ENCODE measurements at places on chromosomes 13 and 19.

DNA sequence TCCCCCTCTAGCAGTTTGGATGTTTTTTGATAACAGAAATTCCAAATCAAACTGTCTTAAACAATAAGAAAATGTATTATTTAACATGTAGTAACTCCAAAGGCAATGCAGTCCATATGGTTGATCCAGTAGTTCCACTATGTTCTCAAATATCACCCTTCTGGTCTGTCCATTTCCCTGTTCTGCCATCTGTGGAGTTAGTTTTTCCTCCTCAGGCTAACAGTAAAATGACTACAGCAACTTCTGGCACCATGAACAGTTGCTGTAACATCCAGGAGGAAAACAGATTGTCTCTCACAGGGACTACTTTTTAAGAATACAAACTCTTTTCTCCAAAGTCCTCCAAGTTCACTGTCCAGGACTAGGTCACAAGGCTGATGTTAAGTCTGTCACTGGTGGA, 455.4 kb downstream of the FGF14 start:
- no peak for DNase-seq

DNA sequence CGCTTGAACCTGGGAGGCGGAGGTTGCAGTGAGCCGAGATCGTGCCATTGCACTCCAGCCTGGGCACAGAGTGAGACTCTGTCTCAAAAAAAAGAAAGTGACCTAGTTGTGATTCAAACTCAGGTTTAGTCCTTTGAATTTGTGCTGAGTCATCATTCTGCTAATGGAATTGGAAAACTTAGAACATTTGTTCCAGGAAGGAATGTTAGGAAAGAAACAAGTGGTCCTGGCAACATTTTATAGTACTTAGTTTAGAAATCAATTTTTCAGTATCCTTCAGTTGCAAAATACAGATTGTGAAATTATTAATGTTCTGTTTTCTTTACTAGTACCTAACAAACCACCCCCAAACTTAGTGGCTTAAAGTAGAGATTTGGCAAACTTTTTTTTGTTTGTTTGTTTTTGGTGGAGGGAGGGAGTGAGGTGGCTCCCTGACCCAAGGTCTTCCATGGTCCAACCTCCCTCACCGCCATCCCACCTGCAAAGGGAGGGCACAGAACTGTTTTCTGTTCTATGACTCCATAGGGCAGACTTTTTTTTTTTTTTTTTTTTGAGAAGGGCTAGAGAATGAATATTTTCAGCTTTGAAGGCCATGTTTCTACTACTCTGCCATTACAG, 9.2 kb upstream of the SULT2A1 start:
- DNase-seq = no peak

DNA sequence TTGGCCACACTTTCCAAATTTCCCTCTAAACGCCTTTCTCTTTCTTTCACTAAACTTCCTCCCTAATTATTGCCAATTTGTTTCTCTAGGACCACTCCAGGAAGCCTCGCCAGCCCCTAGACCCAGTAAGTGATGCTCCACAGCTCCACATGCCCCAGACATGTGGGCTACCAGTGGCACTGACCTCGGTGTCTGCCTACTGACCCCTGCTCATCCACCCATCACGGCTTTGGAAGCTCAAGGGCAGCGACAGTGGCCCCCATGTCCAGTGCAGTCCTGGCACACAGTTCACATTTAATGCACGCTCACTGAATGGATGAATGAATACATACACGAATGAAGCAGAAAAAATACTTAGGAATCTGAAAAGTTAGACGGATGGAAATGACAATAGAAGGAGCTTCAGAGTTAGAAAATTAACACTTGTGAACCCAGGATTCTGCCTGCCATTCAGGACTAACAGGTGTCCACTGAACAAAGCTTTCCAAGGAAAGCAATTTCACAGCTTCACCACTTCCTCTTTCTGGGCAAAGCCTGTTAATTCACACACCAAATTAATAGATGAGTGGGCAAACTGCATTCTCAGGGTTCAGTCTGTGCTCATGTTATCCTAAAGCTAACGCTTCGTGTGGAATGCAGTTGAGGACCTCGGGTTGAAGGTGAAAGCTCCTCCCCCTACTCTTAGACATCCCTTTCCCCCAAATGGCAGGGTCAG, 50.9 kb downstream of the CCDC70 start:
- DNase-seq = no peak

- no peak for DNase-seq
These were observed 87.2 kb upstream of the TNFSF11 start for GRCh38 chr13:42486711-42487198.

- no peak for DNase-seq
These were observed 249.6 kb downstream of the TDRD3 start for GRCh38 chr13:60646620-60647019.

DNA sequence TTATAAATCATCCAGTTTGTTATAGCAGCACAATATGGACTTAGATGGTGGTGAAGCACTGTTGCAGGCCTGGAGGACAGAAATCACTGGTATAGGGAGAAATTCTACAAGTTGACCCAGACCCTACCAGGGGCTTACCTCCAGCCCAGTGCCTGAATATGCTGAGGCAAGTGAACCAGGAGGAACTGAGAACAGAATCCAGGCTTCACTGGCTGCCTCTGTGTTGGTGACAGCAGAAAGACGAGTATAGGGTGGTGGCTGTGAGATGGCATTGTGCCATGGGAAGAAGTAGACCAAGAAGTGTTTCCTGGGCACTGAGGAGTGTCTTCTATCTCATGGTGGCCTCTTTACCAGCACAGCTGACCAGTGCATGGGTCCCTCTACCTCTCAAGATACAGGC, 15.9 kb upstream of the EID2 start:
- no peak for DNase-seq

GRCh38 chr19:52724701-52725514, 9.9 kb downstream of the ZNF611 start:
- DNase-seq = no peak

DNA sequence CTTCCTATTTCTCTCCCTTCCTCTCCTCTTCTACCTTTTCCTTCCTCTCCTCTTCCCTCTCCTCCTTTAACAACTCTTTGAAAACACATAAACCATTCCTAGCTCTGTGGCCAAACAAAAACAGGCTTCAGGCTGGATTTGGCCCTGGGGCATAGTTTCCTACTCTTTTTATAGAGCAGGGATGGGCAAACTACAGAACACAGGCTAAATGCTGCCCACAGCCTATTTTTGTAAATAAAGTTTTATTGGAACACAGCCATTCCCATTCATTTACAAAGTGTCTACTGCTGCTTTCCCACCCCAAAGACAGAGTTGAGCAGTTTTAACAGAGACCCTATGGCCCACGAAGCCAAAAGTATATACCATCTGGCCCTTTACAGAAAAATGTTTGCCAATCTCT, 35.4 kb downstream of the LHFPL6 start:
- no peak for DNase-seq

GRCh38 chr19:46704379-46705076, 12.4 kb downstream of the PRKD2 start:
- DNase-seq = peak; percentile 41

DNA sequence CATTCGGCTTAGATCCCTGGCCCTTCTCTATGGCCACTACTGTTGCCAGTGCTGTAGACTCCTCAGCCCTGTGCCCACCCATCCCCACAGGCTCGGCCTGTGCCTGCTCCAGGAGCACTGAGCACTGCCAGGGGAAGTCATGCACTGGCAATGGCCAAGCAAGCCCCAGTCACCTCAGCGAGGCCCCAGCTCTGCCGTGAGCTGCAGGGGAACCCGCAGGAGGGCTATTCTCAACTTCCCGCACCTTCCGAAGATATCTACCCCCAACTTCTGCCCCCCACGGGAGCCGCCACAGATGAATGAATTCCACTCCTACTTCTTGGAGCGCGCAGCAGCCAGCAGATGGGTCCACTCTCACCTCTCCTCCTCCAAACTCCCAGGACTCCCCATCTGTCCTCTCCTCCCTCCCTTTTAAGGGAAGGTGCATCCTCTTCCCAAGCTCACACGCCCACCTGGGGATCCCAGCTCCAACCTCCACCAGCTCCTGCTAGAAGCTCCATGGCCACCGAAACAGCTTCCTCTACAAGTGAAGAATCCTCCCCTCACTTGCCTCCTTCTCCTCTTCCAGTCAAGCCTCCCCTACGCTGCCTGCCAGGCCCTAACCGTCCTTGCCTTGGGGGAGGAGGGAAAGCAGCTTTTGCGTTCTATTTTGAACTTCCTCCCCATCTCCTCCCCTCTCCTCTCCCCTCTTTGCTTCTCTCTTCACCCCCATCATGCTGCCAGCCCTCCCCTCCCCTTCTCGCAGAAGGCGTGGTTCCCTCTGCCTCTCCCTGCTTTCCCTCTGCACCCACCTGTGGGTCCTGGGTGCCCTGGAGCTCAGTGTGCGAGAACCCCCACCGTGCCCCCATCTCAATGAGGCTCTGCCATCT, 52.2 kb downstream of the PEPD start:
- no peak for DNase-seq

- peak; percentile 91 for DNase-seq
These were observed at the start of gene ZSCAN18 for GRCh38 chr19:58097781-58098681. TSS of gene ZSCAN18 (minus strand) at chr19:58098231. CDS start at chr19:58090267, 7,964 bp downstream.

- DNase-seq = no peak
These were observed 904 bp upstream of the SIGLEC9 start for GRCh38 chr19:51123802-51124201.

DNA sequence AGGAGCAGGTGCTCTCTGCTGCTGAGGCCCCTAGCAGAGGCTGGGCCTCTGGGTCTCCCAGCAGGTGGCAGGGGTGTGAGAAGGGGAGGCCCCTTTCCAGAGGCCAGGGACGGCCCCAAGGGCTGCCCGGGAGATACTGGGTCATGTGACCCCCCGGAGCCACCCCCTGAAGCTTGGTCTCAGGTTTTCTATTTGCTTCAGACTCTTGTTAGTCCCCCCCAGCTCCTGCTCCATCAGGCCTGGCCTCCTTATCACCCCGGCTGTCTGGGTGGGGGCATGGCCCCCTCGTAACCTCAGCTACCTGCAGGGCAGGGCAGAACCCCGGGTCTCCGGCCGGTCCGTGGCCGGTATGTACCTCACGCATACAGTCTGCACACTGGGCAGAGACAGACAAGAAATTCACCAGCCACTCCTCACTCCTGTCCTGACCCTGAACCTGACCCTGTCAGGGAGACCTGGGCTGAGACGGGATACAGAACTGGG, 13.2 kb upstream of the TCF3 start:
- no peak for DNase-seq

DNA sequence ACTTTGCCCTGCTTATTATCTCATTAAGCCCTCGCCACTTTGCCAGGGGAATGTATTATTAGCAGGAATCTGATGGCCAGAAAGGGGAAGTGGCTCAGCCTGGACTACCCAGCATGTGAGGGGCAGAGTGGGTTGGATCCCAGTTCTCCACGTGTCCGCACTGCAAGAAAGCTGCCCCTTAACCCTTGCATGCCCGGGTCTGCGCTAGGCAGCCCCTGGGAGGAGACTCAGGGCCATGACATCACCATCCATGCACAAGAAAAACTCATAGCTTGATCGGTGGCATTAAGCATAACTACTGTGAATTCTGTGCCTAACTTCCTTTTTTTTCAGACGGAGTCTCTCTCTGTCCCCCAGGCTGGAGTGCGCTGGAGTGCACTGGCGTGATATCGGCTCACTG, 8.9 kb downstream of the CACNG8 start:
- DNase-seq = no peak

DNA sequence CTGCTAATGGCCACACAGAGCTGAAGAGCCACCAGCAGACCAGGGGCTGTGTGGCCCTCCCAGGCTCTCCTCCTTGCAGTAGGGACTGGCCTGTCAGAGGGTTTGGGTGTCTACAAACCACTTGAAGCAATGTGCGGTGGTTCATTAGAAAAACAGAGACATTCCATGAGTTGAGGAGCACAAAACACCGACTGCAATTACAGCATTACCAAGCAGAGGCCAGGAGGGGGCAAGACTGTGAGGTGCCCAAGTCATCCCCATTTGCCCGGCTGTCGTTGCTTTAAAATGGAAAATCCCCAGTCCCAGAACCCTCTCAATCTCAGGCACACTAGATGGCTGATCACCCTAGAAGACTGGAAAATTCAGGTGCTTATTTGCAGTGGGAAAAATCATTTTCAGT, 15.0 kb downstream of the TMTC4 start:
- DNase-seq = no peak

- DNase-seq = no peak
These were observed 212.8 kb downstream of the RFC3 start for GRCh38 chr13:34030782-34031181.

GRCh38 chr13:35499196-35499662, 22.7 kb upstream of the MAB21L1 start:
- DNase-seq = no peak

GRCh38 chr13:50106559-50106958, 91.3 kb downstream of the KCNRG start:
- DNase-seq = no peak

DNA sequence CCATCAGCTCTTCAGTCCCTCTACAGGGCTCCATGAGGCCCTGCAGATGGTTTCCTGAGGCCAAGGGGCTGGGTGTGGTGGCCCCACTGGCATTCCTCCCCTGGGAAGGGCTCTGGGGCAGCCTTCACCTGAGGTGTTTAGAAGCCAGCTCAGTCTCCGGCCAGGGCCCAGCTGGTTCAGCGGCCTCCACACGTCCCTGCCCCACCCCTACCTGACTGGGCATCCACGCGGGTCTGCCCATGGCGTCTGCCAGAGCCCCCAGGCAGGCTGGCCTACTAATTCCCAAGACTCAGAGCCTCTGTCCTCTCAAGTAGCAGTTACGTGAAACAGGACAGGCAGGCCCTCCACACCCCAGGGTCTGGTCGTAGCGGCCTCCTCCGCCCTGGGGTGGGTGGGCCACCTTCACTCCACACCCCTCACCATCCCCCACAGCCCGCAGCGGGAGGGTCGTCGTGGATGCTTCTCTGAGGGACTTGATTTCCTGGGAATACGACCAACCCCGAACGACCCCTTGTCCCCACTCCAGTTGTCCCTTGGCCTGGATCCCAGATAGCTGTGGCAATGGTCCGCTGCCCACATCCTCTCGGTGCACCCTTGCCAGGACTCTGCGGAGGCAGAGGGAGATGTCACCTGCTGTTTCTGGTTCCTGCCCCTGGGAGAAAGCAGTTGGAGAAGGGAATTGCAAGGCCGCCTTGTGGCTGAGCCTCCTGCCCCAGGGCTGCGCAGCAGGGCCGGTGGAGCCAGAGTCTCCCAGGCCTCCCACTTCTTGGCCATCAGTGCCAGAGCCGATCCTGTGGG, 24.3 kb downstream of the CAPN12 start:
- DNase-seq = no peak

DNA sequence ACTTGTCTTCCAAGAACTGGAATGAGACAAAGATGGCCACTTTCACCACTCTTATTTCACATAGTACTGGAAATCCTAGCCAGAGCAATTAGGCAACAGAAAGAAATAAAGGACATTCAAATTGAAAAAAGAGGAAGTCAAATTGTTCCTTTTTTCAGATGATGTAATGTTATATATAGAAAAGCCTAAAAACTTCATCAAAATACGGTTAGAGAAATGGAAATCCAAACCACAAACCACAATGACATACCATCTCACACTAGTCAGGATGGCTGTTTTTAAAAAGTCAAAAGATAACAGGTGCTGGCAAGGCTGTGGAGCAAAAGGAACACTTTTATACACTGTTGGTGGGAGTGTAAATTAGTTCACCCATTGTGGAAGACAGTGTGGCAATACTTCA, 113.3 kb upstream of the SPRY2 start:
- peak; percentile 92 for DNase-seq

Data from Jurkat, Clone E6-1 (cell line).